ENCODE measurements at places on chromosomes 1 and 21.

- DNase-seq: no peak
Observed at GRCh38 chr1:205777994-205778393, 2.7 kb upstream of the RAB29 start.

GRCh38 chr1:116476321-116476720 lies 94.5 kb downstream of the CD58 start:
- DNase-seq: no peak

DNA sequence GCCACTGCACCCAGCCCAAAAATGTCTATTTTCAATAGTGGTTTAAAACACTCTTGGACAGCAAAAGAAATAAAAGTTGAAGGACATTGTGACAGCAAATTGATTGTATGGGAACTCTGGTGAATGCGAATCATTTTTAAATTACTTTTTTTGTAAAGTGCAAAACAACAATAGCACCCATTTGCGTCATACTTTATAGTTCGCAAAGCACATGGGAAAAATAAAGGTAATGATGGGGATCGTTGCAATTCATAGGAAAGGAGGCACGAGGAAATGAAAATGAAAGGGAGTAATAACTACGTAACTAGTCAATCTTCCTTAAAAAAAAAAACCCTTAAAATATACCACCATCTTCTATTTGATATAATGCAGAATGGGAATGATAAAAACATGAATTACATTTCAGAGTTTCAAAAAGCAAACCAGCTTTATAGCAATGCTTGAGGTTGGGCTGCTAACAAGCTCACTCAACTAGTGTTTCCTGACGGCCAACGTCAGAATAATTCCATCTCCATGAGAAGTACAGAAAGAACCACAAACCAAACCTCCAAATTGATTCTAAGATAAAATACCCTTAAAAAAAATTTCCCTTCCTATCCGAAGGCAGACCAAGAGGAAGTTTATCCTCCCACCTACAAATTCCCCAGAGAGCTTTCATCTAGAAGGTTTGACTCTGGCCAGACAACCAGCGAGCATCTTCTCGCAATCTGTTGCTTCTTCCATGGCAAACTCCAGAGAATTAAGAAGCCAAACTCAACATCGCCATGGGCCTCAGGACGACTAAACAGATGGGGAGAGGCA lies at the start of gene EDARADD:
TSS of gene EDARADD (plus strand) at position 606 of the 801 bp plus-strand sequence. CDS start at position 765, 159 bp downstream.
- DNase-seq: no peak

DNA sequence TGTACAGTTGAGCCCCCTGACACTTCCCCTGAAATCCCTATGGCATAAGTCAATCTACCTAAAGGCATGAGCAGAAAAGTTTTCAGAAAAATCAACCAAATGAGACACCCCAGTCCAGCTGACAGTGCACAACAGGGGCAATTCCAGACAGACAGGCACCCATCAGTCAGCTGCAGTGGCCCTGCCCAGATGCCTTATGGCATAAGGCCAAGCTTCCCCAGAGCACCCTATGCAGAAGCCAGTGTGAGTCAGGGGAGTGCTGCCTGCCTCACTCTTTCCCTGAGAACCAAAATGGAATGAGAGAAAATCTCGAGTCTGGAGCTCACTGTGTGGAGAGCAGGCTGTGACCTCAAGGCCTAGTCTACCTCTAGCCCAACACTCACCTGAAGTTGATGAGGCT lies 38.1 kb downstream of the MRAP start:
- DNase-seq: no peak

- no peak for DNase-seq
Observed at GRCh38 chr1:220529521-220530020, 1.6 kb downstream of the MARK1 start.

DNA sequence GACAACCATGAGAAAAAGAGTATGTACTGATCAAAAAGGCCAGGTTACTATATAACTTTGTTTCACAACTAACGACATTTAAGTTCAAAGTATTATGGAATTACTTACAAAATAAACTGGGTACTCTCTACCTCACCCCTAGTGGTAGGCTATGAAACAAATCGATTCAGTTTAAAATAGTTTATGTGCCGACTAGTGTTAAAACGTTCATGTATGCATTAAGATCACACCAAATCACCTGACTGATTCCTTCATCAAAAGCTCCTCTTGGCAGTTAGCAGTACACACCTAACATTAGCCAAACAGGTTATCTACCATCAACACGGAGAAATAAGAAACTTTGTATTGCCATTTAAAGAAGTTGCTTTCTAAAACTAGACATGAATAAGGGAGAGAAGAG lies 137.1 kb downstream of the AKT3 start:
- DNase-seq: peak; percentile 89

- DNase-seq: no peak
Observed at GRCh38 chr1:72051538-72051937, 230.8 kb downstream of the NEGR1 start.

DNA sequence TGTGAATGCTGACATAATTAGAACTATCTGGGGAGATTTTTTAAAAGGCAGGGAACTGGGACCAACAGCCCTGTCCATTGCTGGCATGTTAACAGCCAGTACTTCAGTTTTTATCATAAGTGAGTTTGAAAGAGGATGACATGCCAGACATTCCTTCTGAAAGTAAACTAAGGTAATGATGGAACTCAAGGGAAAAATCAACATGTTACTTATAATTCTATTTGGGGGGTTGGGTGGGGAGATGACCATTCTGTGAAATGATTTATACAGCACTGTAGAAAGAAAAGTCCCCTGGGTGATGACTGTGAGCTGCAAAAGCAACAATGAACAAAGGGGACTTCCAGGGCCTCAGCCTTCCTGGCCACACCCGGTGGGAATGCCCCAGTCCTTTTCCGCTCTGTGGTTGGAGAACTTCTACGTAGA lies 5.4 kb upstream of the LAMC2 start:
- DNase-seq: no peak

DNA sequence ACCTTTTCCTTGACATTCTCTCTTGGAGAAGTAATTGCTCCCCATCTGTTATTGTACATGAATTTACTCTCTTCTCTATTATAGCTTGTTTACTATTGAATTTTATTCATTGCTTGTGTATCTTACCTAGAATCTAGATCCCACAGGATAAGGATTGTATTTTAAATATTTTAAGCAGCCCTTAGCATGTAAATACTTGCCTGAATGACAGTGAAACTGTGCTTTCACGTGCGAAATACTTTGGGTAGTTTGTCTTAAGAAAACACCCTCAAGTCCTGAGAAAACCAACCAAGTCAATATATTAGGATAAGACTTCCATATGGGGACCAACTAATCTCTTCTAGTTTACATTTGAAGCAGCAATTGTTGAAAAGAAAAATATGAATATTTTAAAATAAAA lies 15.3 kb downstream of the ARPC5 start:
- no peak for DNase-seq

- no peak for DNase-seq
Observed at GRCh38 chr1:68174738-68175113, 57.6 kb downstream of the WLS start.

DNA sequence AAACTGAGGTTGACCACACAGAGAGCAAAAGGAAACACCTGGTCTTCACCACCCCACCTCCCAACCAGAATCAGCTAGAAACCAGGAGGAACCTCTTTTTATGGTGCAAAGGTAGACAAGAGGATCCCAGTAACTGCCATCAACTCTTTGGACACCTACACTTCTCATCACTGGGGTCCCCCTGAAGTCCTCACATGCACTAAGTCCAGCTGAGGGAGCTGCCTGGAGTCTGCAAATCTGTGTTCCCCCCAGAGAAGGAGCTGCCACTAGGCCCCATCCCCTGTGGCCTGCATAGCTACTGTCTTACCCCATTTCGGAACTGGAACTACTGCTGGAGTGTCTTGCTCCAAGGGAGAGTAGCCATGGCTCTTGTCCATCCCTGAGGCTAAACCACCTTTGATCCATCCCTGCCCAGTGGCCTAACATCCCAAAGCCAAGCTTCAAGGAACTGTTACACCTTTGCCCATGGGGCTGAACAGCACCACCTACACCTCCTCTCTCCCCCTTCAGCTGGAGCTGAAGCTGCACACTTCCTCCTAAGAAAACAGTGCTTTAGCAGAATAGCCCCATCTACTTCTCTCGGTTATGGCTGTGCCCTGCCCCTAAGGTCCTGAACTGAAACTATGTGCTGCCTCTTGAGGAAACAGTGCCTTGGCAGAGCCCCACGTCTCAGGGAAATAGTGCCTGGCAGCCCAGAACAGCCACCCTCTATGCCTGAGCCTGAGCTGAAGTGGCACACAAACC lies 85.4 kb upstream of the CD53 start:
- no peak for DNase-seq

DNA sequence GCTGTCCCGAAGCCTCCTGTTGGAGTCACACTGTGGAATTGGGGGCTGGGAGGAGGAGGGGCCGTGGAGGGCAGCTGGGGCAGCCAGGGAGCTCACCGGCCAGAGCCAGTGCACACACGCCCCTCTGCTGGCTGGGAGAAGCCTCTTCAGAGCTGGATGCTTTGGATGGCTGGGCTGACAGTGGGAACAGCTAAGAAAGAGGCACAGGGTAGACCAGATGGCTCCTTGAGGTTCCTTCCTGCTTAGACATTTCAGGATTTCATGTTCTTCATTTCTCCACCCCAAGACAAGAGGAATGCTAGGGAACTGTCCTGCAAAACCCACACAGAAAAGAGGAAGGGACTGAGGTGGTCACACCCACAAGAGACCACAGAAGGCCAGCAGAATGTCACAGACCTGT lies 254.8 kb upstream of the VAMP3 start:
- DNase-seq: no peak

DNA sequence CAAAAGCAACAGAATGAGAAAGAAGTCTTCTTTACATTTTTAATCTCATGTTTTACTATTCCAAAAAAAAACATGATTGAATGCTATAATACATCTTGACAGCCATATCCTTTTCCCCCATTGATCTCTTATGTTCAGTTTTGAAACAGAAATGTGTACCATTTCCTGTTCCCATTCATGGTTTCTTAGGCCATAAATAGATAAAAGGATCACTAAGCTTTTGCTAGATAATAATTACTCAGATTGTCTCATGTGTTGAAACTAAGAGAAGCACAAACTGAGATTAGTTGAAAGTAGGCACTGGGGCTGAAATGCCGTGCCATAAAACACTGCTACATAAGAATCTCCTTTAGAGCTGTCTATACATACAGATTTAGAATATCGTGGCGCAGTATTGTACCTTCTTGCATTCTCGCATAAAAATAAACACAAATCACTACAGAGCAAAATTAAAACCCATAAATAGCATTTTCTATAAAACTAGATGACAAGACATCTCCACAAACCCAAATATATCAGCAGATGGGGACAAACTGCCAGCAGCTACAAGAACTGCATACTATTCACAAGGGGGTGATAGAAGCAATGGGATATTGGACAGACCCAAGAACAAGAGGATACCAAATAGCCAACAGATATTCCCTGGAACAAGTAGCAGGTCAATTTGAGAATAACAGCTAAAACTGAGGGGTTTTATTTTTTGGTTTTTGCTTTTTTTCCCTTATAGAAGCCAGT lies 405.3 kb upstream of the PRMT6 start:
- DNase-seq: no peak

- DNase-seq: no peak
Observed at GRCh38 chr1:161193561-161194235, 5.2 kb downstream of the ADAMTS4 start.

DNA sequence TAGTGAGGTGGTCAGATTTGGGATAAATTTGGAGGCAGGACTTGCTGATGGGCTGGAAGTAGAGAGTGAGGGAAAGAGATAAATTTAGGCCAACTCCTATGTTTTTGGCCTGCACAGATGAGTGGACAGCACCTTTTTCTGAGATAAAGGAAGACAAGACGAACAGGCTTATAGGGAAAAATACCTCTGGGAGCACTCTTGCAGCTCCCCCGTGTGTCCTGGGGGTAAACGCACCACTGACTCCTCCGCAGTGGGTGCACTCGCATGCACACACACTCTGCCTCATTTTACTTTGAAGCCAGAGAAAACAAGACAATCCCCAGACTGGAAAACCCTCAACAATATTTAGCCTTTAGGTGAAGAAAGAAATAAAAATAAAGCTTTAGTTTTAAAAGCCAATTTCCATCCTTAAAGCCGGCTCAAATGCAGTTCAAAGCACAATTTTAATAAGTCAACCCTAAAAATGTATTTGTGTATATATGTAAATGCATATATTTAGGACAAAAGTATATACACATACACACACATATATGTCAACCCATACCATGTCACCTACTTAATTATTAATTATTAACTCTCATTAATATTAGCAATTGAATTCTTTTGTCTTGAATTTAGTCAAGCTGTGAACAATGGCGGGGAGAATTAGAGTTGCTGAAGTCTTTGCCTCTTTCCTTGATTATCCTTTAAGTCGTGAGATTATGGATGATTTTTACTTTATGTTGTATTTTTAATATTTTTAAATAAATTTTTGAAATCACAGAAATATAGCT lies 341.8 kb downstream of the ZNF326 start:
- no peak for DNase-seq

DNA sequence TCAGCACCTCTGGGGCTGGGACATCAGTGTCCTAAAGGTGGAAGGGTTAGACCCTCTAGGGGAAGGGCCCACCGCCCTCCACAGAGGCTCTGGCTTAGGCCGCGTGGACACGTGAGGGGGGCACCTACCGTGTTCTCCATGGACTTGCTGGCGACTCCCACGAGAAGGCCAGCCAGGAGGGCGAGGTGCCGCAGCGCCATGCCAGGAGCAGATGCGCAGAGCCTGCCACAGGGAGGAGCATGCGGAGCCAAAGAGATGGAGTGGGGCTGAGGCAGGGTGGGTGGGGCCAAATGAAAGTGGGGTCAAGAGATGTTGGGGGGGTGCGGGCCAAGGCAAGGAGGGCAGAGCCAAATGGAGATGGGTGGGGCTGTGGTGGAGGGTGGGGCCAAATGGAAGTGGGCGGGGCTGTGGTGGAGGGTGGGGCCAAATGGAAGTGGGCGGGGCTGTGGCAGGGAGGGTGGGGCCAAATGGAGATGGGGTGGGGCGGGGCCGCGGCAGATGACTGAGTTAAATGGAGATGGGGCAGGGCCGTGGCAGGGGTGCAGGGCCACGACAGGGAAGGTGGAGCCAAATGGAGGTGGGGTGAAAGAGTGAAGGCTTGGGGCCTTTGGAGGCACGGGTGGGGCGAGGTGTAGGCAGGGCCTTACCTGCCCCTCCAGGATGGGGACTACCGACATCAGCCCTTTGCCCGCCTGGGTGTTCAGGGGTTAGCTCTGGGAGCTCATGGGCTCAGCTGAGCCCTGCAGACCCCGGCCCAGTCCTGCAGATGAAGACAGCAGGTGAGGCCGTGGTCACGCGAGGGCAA lies 17.4 kb upstream of the RNF223 start:
- no peak for DNase-seq

Measured in NCI-H748 treated with DMSO at 0.1 percent for 48 hours (cell line).